ENCODE measurements at places on chromosomes 4 and X.
A peak's percentile ranks its signal among the peaks of the same experiment; 100 is the strongest.

DNA sequence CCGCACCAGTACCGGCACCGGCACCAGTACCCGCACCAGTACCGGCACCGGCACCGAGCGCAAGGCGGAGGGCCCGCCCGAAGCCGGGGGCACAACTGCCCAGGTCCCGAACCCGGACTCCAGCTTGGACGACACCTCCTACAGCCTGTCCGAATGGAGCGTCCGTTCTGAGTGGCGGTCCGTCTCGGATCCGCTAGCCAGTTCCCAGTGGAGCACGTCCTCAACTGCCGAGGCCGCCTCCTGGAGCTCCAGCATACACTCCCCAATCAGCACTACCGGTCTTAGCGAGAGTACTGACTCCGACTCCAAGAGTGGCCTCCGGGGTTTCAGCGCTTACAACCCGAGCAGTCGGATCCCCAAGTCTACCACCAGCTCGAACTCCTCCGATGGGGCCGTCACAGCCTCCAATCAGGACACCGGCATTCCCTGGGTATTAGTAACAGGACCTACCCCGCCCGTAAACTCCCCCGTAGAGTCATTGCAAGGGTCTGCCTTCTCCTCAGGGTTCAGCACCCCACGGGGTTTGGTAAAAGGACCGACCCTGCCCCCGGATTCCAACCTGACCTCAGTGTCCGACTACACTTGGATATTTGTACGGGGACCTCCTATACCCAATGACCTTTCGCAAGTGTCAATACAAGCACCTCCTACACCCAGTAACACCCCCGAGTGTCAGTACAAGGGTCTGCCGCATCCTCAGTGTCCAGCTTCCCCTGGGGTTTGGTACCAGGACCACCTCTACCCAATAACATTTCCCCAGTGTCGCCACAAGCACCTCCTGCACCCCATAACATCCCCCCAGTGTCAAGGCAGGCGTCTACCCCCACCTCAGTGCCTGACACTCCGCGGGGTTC is 721 bp upstream of the MAOA start:
- DNase-seq: peak; percentile 71

- no peak for DNase-seq
These were observed 248.3 kb upstream of the GATB start for GRCh38 chr4:152009031-152009670.

- no peak for DNase-seq
These were observed 155.4 kb upstream of the PLAC1 start for GRCh38 chrX:134813697-134814096.

GRCh38 chr4:52892880-52893279 is 30.8 kb downstream of the RASL11B start:
- DNase-seq: no peak

DNA sequence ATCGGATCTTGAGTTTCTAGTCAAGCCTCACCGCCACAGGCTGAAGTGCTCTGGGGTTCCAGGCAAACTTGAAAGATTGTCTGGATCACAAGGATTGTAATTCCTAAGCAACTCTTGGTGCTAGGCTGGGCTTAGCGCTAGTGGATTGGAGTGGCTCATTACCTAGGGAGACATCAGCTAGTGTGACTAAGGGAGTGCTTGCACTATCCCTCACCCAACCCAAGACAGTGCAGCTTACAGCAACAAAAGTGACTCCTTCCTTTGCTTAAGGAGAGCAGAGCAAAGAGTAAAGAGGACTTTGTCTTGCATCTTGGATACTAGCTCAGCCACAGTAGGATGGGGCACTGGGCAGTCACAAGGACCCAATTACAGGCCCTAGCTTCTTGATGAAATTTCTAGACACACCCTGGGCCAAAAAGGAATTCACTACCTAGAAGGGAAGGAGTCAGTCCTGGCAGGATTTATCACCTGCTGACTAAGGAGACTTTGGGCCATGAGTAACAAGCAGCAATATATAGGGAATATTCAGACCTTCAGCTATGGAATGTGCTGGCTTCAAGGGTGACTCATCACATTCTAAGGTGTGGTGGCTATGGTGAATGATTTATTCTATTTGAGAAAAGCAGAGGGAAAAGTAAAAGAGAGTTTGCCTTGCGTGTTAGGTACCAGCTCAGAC is 1212.4 kb downstream of the PCDH18 start:
- DNase-seq: no peak

GRCh38 chrX:40449396-40449795 is 131.4 kb upstream of the ATP6AP2 start:
- DNase-seq: no peak

DNA sequence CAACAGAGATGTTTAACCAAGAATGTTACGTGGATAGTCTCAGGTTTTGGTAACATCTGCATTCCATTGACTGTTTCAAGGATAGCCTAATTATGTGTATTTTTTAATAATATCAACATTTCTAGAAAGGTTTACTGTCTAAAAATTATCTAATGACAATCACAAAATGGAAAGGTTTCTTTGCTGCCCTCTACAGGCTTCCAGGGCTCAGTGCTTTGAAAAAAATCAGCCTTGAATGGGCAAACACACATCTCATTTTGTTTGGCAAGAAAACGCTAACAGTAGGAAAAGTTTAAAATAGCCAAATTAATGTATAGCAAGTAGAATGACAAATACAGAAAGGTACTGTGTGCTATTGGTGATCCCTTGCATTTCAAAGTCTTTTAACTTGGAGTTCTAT is 223.4 kb upstream of the PRPS2 start:
- no peak for DNase-seq

DNA sequence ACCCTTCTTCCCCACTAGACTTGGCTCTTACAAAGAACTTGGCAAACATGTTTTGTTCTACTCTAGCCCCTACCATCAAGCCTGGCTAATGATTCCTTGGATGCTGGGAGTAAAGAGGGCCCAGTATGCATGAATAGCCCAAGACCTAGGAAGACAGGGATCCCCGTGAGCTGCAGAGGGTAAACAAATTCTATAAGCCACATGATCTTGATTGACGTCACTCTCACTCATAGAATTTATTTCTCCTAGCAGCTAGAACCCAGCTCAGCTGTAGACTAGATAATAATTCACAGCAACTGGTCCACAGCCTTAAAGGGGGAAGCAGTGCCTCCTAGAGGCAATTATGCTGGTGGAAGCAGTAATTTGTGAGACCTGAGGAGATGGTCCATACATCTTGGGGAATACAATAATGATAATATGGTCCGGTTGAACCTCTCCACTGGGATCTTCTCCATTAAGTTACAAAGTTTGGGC is 16.1 kb upstream of the USO1 start:
- DNase-seq: peak; percentile 37

DNA sequence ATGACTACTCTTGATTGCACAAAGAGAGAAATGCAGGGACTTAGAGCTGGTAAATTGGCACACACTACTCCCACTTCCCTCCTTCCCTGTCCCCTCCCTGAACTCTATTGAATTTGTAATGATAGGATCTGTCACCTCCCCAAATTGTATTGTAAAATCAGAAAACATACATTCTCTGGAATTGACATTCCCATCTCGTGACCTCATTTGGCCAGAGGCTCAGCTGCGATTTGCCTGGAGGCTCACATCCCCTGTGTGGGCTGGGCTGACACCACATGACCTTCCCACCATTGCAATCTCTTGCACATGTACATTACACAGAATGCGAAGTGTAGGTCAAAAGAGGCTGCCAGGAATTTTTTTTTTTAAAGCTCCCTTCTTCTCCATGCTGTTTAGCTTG is 172.1 kb downstream of the MID1IP1 start:
- DNase-seq: peak; percentile 32

- no peak for DNase-seq
These were observed 407.8 kb downstream of the GABRG1 start for GRCh38 chr4:45716093-45716492.

- no peak for DNase-seq
These were observed 153.4 kb downstream of the FSTL5 start for GRCh38 chr4:162010362-162010761.

DNA sequence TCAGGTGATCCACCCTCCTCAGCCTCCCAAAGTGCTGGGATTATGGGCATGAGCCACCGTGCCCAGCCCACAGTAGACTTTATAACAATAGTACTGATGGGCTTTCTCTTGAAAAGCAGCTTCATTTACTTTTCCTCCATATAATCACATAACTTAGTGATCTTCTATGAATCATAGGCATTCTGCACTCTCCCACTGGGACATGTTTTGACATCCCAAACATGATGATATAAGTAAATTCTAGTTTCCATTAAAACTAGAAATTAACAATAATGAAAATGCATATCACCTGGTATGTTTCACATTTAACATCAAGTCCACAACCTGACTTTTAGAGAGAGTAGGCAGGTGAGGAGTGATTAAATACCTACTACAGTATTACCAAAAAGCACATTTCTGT is 96.5 kb downstream of the CAMK2D start:
- DNase-seq: no peak

DNA sequence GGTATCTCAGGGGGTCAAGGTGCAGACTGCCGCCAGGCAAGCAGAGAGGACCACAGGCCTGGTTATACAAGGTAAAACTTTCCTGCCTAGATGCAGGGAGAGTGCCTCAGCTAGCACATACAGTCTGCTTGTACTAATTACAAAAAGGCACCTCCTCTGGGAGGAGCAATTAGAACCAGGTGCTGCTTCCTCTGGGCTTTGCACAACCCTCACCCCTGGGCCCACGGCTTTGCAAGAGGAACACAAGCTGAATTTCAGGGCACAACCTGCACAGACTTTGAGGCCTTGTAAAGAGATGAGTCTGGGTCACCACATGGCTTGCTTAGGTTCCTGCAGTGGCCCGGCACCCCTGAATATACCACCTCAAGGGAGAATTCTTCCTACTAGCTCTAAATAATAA is 9.2 kb upstream of the CITED1 start:
- DNase-seq: no peak

GRCh38 chr4:79237851-79238250 is 88.0 kb downstream of the NAA11 start:
- no peak for DNase-seq

- no peak for DNase-seq
These were observed 410.6 kb downstream of the IL1RAPL1 start for GRCh38 chrX:28997706-28998463.

Measured in ELF-1 (cell line).